ENCODE measurements at places on chromosomes 2 and 18.

GRCh38 chr2:109726379-109727270 is 67.5 kb upstream of the RGPD5 start:
- peak; percentile 21 for DNase-seq

GRCh38 chr2:170814533-170815230 is 2.0 kb upstream of the GAD1 start:
- no peak for DNase-seq

GRCh38 chr2:171702781-171703556 is 15.7 kb downstream of the DYNC1I2 start:
- DNase-seq = no peak

GRCh38 chr18:68918216-68918615 is 120.3 kb downstream of the CCDC102B start:
- DNase-seq = no peak

- DNase-seq = no peak
These were observed 746.3 kb upstream of the RAB6C start for GRCh38 chr2:129233166-129233565.

DNA sequence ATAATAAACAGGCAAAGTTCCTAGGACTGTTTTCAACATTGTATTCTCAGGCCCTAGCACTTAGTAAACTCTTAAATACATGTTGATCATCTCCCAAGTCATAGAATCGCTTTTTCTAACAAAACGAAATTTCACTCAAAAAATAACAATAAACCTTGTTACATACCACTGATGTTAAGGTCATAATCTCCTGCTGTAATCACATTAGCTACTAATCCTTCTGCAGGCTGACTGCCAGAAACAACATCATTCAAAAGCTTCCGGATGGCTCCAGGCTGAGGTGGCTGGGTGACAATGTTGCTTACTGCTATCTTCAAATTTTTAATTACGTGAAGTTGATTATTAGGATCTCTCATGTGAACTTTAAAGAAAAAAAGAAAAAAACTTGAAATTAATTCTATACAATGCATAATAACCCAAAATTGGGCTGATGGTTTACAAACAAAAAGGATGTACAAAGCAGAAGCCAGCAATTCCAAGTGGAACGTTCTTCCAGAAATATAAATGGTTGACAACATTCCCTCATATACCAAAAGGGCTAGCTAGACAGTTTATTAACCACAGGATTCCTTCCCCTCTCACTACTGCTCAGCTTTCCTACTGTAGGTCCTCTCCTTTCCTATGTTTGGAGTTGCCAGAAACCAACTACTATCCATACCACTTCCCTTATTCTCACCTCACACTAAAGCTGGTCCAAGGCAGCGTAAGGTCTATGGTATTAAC is 11.6 kb downstream of the TRAPPC8 start:
- DNase-seq = no peak

DNA sequence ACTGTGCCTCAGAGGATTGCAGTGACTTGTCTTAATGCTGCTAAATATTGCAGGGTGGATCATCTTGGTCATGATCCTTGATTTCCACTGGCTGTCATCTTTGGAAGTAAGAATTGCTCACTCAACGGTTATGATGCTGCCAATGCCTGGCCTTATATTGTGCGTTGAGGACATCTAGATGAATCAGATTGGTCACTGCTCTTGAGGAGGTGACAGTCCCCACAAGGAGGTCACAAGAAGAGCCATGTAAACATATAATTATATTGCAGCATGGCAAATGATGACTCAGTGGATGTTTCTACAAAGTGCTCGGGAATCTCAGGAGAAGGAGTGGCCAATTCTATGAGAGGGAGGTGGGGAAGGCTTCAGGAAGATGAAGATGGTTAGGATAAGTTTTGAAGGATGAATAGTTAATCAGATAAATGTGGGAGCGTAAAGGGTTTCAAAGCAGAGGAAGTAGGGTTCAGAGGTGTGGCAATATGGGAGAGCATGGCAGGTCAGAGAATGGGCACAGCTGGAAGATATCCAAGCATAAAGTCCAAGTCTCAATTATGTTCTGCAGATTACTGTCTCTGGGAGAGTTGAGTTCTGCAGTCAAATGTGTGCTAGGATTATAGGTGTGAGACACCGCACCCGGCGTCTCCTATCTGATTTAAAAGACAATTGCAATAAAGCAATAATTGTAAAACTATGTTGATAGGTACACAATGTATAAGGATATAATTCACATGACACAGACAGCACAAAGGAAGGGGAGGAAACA is 21.3 kb upstream of the TMEM131 start:
- no peak for DNase-seq

DNA sequence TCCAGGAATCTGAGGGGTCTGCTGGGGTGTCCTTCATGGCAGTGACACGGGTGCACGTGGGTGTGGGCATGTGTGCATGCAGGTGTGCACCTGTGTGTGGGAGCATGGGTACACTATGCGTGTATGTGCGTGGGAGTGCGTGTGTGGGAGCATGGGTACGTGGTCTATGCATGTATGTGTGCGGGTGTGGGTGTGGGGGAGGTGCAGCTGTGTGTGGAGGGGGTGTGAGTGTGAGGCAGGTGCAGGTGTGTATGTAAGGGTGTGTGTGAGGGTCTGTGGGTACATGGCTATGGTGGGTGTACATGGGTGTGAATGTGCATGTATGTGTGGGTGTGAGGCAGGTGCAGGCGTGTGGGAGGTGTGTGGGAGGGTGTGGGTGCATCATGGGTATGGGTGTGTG is 36.3 kb downstream of the EIPR1 start:
- peak; percentile 46 for DNase-seq

- no peak for DNase-seq
These were observed 5.6 kb downstream of the PDCD1 start for GRCh38 chr2:241852981-241853631.

GRCh38 chr2:98940102-98940501 is 4.1 kb upstream of the CRACDL start:
- DNase-seq = no peak

DNA sequence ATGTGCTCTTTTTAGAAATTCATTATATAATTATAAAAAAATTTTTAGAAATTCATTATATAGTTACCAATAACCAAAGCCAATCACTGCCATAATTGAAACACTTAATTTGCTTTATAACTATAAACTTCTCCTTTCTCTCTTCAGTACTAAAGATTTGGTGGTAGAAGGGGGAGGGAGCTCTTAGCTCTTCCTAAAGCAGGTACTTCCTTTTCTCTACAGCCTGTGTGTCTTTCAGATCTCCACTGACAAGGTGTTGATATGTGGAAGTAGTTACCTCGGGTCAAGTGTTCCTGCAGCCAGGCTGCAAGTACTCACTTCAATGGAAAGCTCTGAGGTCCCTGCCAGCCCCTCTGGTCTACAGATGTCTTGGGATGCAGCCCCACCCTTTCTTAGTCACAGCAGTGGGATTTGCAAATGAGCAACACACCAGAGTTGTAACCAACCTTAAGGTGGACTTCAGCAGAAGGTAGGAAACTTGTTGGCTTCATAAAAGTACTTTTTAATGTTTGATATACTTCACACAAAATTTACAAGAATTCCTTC is 690.0 kb downstream of the ARHGAP15 start:
- DNase-seq = no peak

GRCh38 chr2:109320195-109320922 is 191.4 kb downstream of the SH3RF3 start:
- DNase-seq = no peak

- DNase-seq = no peak
These were observed 40.2 kb upstream of the VRK2 start for GRCh38 chr2:58006256-58006951.

GRCh38 chr2:233600386-233600785 is 17.0 kb upstream of the UGT1A8 start:
- no peak for DNase-seq

GRCh38 chr2:22800412-22800811 is 584.6 kb upstream of the KLHL29 start:
- DNase-seq = no peak

DNA sequence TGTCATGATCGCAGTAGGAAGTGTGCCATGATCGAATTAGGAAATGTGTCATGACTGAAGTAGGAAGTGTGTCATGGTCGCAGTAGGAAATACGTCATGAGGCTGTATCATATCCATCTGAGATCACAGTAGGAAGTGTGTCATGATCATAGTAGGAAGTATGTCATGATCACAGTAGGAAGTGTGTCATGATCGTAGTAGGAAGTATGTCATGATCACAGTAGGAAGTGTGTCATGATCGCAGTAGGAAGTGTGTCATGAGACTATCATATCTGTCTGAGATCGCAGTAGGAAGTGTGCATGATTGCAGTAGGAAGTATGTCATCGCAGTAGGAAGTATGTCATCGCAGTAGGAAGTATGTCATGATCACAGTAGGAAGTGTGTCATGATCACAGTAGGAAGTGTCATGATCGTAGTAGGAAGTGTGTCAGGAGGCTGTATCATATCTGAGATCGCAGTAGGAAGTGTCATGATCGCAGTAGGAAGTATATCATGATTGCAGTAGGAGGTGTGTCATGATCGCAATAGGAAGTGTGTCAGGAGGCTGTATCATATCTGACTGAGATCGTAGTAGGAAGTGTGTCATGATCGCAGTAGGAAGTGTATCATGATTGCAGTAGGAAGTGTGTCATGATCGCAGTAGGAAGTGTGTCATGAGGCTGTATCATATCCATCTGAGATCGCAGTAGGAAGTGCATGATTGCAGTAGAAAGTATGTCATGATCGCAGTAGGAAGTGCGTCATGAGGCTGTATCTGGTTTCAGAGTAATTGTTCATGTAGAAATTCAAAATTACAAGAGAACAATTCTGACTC is 56.4 kb upstream of the NFATC1 start:
- no peak for DNase-seq

GRCh38 chr2:111167076-111167862 is 46.6 kb downstream of the BCL2L11 start:
- no peak for DNase-seq

DNA sequence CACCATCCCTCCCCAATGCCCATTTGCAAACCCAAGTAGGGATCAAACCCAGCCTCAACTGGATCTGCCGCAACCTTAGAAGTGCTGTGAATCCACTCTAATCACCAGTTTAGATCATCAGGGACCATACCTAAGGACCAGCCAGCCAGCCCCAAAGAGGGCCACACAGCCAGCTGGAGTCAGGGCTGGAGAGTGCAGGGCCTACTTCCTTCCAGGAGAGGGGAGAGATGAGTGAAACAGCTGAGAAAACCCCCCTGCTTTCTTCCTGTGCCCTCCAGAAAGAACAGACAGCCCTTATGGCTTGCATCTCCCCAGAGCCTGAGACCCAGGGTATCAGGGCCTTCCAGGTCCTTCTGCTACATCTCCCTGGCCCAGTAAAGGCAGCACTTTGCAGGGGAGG is 25.8 kb downstream of the YPEL5 start:
- no peak for DNase-seq

GRCh38 chr2:33958591-33958990 is 359.5 kb upstream of the FAM98A start:
- no peak for DNase-seq

DNA sequence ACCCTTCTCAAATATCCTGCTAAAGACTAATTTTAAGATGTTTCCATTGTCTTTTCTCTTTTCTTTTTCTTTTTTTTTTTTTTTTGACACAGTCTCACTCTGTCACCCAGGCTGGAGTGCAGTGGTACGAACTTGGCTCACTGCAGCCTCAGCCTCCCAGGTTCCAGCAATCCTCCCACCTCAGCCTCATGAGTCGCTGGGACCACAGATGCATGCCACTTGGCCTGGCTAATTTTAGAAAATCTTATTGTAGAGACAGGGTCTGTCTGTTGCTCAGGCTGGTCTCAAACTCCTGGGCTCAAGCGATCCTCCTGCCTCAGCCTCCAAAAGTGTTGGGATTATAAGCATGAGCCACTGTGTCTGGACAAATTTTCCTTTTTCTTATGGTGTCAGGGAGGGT is 167.5 kb downstream of the MCFD2 start:
- DNase-seq = no peak

GRCh38 chr2:121052023-121052422 is 233.0 kb downstream of the TFCP2L1 start:
- peak; percentile 42 for DNase-seq

DNA sequence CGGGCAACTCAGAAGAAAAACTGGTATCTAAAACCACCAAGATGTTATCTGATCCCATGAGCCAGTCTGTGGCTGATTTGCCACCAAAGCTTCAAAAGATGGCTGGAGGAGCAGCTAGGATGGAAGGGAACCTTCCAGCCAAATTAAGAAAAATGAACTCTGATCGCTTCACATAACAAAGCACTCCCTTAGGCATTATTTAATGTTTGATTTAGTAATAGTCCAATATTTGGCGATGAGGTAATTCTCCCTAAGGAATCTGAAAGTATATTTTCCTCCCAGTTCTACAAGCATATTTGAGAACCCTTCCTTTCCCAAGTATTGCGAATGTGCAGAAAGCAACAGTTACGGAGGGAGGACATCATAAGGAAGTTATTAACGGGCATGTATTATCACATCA is 156.6 kb downstream of the KCNJ3 start:
- no peak for DNase-seq

DNA sequence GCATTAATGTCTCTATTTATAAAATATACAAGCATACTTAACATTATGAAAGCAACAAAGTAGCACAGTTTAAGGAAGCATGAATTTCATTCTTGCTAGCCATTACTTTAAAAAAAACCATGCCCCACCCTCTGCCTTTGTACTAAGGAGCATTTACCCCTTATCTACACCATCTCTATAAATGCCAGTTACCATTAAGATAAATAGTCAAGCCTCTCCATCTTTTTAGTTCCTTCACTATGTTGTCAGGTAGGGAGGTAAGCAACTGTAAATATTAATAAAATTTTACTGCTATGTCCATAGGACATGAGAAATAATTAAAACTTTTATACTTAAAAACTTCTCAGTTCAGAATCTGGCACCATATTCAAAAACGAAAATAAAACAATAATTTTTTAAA is 42.1 kb downstream of the ROCK1 start:
- DNase-seq = no peak

DNA sequence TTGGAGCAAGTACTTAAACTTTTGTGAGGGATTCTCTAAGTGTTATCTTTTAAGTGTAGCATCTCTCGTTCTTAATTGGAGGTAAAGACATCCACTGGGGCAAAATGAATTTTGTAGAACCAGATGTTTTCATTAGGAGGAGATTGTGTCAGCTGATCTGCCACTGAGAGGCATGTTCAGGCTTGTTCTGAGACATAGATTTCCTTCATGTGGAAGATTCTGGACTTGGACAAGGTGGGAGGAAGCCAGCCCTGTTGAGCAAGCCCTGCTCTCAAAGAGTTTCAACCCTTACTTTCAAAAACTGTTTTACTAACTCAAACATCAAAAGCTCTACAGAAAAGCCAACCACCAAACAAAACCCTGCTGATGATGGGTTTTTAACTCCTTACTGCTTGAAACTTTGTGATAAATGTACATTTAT is 6.5 kb downstream of the MAP4K4 start:
- no peak for DNase-seq

Measured in upper lobe of right lung (tissue), 1 donor.